Fibroblast of skin of right biceps (primary cell): ENCODE measurements at places on chromosomes 2 and 18.

DNA sequence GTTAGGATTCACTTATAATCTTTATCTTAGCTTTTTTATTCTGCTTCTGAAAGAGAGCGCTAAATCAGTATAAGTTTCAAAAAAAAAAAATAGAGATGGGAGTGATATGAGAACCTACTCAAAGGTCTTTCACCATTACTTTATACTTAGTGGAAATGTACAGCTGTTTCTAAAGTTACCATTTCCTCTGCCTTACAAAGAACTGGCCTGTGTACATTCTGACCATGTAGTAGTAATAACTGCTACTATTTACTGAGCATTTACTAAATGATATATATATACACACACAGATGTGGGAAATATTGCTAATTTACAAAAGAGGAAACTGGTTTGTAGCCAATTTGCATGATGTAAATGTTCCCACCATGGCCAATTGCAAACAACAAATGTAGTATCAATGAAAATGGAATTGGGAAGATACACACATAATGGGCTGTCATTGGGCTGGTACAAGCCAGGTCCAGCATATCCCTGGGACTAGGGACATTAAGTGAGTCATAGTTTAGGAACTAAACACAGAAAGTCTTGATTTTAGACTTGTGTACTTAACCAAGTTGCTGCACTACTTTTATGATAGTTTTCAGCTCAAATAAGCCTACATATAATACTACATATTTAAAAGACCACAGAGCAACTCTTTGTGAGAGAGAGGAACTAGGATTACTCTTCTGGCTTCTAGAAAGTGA is 67.1 kb downstream of the DYNC1I2 start:
- DNase-seq = peak; percentile 12

- DNase-seq = no peak
Measured at GRCh38 chr2:34901739-34902138, 1302.6 kb upstream of the FAM98A start.

GRCh38 chr2:199449956-199450355 is 7.8 kb downstream of the SATB2 start:
- DNase-seq = no peak

DNA sequence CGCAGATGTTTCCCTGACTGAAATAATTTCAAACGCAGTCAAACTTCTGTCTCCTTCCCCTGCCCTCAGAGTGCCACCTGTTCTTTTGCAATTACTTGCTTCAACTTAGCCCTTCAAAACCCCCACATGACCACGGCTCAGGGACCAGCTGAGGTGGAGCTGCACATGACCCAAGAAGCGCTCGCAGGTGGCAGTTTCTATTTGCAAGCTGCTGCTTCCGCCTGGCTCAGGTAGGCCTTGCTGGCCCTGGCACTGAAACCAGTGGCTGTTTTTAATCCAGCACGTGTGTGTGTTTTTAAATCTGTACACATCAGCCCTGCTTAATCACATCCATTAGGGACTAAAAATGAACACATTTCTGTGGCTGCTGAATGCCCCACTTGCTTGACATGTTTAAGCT is 95.3 kb downstream of the CCDC93 start:
- no peak for DNase-seq

GRCh38 chr2:181268174-181268867 is 188.9 kb upstream of the ITGA4 start:
- peak; percentile 17 for DNase-seq

- peak; percentile 96 for DNase-seq
Measured at GRCh38 chr2:150570712-150571111, 83.2 kb upstream of the RND3 start.

GRCh38 chr2:80519699-80520291 is 215.2 kb upstream of the LRRTM1 start:
- no peak for DNase-seq

- DNase-seq = no peak
Measured at GRCh38 chr2:141941210-141941714, 189.6 kb downstream of the LRP1B start.

GRCh38 chr2:166768393-166769123 is 119.7 kb upstream of the XIRP2 start:
- no peak for DNase-seq

DNA sequence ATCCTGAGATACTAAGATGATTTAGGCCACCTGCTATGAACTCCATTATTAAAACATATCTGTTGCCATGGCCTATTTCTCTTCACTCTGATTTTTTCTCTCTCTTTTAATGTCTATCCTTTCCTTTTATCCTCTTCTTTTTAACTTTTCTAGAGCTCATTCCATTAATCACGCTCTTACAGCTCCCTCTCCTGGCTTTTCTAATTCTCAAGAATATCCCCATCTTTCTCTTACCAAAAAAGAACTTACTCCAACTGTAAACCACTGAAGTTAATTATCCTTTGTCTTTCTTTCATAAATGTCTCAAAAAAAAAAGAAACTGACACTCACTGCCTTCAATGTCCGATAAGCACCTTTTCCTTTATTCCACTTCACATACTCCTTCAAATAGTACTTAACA is 7.9 kb downstream of the PPP3R1 start:
- no peak for DNase-seq

GRCh38 chr2:181025004-181025403 is 44.6 kb downstream of the UBE2E3 start:
- DNase-seq = peak; percentile 11

GRCh38 chr2:161234627-161235026 is 73.6 kb upstream of the PSMD14 start:
- DNase-seq = no peak

- DNase-seq = no peak
Measured at GRCh38 chr2:152072011-152072410, 26.8 kb downstream of the CACNB4 start.

- DNase-seq = no peak
Measured at GRCh38 chr2:187118331-187119099, 269.5 kb upstream of the ZSWIM2 start.

DNA sequence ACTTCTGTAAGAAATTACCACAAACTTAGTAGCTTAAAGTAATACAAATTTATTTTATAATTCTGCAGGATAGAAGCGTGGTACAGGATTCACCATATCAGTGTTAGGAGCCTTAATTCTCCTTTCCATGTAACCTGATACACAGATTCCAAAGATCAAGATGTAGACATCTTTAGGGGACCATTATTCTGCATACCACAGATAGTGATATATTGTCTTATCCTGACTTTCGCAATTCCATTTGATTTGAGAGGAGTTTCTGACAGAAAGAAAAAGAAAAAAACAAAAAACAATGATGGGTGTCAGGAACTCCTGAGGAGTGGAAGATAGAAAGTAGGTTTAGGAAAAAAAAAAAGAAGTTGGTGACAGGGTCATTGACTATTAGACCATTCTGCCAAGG is 24.1 kb downstream of the KLHL23 start:
- no peak for DNase-seq

DNA sequence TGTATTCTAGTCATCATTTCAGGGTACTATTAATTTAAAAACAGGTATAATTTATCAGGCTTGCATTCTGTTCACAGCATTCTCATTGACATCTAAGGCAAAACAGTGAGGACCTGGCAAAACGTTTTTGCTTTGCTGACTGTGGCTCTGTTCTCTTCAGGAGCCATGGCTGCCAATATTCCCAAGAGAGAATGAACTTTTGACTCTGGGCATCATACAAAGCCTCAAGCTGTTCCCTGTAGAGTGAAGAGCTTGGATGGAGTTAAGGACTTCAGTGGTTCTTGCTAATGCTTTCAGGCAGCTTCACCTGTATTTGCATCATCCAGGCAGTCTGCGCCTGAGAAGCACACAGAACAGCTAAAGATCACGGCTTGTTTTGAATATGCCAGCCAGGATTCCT is 65.9 kb upstream of the CAVIN2 start:
- DNase-seq = no peak
